ENCODE measurements at places on chromosomes 16 and 17.

GRCh38 chr16:24151482-24151939 lies 104.6 kb upstream of the CACNG3 start:
- no peak for DNase-seq

- DNase-seq = no peak
Measured at GRCh38 chr17:8611137-8611536, 19.4 kb downstream of the MYH10 start.

DNA sequence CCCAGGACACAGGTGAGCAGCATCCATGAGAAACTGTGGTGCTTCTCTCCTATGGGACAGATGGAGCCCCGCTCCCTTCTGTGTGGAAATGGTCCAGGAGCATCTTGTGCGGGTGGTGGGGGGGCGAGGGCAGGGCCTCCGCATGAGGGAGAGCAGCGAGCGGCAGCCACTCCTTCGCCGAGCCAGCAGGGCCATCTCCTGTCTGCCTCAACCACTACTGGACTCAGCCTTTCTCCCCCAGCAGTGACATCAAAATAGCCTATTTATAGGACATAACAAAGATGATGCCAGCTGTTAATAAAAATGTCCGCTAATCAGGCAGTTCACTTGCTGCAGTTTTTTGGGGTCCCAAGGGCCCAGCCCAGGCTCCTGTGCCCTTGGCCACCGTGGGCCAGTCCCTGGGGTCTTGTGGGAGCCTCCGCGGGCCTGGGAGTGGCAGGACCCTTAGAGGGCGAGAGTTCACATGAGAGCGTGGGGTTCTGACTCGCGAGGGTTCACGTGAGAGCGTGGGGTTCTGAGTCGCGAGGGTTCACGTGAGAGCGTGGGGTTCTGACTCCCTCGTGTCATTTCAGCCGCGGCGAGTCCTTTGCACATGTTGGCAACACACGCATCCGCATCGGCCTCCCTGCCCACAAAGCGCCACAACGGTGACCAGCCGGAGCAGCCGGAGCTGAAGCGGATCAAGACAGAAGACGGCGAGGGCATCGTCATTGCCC lies 47.4 kb downstream of the WDR45B start:
- no peak for DNase-seq

DNA sequence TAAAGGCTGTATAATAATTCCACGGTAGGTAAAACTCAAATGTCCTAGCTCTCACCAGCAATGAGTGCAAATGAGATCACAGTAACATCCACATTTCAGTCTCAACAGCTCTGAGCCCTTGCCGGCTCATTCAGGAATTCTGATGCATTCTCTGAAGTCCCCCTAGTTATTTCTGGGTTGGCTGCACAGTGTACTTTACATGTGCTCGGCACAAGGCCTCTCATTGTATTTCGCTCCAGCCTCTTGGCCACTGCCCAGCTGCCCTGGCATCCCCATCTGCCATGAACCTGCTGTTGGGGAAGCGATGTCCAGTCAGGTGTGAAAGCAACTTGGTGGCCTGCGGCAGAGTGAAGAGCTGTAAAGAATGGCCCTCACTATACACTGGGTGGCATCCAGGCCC lies 14.3 kb downstream of the PRCD start:
- DNase-seq = no peak

DNA sequence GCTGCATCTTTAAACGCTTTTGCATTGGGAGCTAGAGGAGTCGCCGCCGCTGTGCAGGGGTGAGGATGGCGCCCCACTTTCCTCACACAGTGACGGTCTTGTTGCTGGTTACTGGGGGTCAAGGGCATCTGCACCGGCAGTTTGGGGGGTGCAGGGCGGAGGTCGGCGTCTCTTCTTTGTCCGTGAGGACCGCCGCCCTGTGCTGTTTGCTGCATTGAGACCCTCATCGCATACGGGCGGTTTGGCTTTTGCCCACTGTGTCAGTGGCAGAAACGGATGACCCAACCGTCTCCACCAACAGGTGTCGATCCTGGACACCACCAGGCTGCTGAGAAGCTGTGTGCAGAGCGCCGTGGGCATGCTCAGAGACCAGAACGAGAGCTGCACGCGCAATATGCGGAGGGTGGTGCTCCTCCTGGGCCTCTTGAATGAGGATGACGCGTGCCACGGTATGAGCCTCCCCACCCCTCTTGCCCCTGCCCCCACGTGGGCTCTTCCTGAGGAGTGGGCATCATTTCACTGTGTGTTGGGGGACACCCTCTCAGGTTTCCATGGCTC lies 61.2 kb upstream of the ENDOV start:
- DNase-seq = no peak

DNA sequence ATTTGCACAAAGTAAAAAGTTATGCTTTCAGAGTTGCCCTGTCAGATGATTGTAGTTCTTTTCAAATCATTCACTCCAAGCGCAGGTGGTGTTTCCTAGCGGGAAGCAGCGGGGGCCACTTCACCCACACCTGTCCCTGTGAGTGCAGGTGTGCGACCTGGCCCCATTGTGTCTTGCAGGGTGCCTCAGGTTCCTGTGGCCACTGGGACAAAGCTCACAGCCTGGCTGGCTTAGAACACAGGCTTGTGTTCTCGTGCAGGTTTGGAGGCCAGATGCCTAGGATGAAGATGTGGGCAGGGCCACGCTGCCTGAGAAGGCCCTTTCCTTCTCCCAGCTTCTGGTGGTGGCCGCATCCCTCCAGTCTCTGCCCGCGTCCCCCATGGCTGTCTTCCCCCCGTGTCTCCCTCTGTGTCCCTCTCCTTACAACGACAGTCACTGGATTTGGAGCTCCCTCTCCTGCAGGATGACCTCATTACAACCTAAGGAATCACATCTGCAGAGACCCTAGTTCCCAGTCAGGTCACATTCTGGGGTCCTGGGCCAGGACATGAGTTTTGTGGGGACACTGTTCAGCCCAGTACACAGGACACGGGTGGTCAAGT lies 90.5 kb downstream of the NPIPB11 start:
- no peak for DNase-seq
